Calu3 (cell line): ENCODE measurements at places on chromosomes 5 and 9. TPM values are rescaled to one million over a fixed set of nuclear protein-coding genes. Genes with fewer than 3 reads are reported as not detected.

The SH2D3C gene
- total RNA-seq: not detected in 2 replicates

The LRRC26 gene
- total RNA-seq: 0.52 and 0.98 TPM in 2 replicates

The ZFP2 gene
- total RNA-seq: 0.33 and 0.34 TPM in 2 replicates

The EQTN gene
- not detected in 2 replicates for total RNA-seq

The UBAC1 gene
- 19.5 and 19.7 TPM in 2 replicates for total RNA-seq

The WHRN gene
- 3.6 and 4.9 TPM in 2 replicates for total RNA-seq

The PCDHGA8 gene
- 0.95 and 1.1 TPM in 2 replicates for total RNA-seq

The GLDC gene
- total RNA-seq: 5.1 and 8.0 TPM in 2 replicates

The STK32A gene
- total RNA-seq: 29.5 and 32.5 TPM in 2 replicates

The FCN2 gene
- not detected in 2 replicates for total RNA-seq

The KIF24 gene
- 4.1 and 4.2 TPM in 2 replicates for total RNA-seq

The MACIR gene
- 24.5 and 25.2 TPM in 2 replicates for total RNA-seq
